Activated CD4-positive, CD25-positive, alpha-beta regulatory T cell treated with anti-CD3 and anti-CD28 coated beads, Interleukin-2, amount 50 U/mL, for 16 hours (primary cell): ENCODE measurements at places on chromosomes 2 and 18.
A peak's percentile ranks its signal among the peaks of the same experiment; 100 is the strongest.

- no peak for DNase-seq
These were observed 423.6 kb downstream of the PTH2R start for GRCh38 chr2:208830203-208830602.

- no peak for DNase-seq
These were observed 18.4 kb downstream of the L3MBTL4 start for GRCh38 chr18:6396276-6396675.

GRCh38 chr2:160411167-160411566 lies 82.4 kb downstream of the RBMS1 start:
- DNase-seq, result no peak

GRCh38 chr2:109510136-109511028 lies 103.4 kb downstream of the SEPTIN10 start:
- peak; percentile 45 for DNase-seq

GRCh38 chr2:190781604-190782198 lies 98.9 kb upstream of the GLS start:
- peak; percentile 18 for DNase-seq

DNA sequence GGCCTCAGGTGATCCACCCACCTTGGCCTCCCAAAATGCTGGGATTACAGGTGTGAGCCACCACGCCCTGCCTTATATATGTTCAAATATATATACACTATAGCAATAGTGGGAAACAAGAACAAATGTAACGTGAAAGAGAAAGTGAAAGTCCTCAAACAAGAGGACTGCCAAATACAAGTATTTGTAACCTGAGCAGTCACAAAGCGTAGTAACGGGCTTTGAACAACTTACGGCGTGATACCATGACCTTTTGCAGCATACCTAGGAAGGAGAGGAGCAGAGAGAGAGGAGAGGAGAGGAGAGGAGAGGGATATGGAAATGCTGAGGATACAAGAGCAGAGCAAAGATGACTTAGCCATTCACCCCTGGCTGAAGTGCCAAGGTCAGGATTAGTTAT lies 113.8 kb upstream of the RGPD4 start:
- DNase-seq, result no peak

DNA sequence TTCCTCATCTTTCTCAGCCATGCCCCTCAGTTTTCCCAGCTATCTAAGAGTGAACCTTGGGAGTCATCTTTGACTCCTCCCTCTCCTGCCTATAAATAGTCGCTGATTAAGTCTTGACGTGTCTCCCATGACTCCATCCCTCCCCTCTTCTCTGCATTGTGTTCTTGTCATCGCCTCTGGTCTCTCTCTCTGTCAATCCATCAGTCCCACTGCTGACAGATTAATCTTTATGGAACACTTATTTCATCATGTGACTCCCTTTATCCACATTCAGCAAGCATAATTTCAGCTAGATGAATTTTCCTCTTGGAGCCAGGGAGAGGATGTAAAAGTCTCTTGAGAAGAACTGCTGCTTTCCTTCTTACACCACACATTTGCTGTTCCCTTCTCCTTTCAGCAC lies 9.4 kb downstream of the ADAM23 start:
- no peak for DNase-seq

DNA sequence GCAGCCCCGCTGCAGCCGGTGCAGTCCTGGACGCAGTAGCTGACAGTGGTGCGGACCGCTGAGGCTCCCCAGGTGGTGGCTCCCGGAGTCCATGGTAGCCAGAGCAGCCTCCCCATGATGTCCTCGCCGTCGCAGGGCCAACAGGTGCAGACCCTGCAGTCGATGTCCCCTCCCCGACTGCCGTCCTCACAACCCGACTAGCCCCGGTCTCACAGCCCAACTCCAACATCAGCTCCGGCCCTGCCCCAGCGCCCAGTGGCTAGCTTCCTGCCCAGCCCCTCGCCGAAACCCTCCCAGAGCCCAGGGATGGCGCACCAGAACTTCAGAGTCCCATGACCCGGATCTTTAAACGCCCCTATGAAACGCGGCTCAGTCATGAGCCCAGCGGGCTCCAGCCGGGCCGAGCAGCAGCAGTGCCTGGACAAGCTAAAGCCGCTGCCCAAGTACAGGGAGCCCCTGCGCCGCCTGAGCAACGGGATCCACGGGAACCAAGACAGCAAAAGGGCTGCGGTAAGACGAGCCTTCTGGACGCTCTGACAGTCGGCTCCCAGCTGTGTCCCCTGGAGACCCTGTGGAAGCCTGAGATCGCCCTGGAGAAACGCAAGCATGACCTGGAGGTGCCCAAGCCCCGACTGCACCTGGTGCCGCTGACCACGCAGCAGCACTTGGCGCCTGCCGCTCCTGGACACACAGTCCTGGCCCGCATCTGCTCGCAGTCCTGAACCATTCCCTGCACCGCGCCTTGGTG lies 53.8 kb upstream of the TUBA3E start:
- no peak for DNase-seq

DNA sequence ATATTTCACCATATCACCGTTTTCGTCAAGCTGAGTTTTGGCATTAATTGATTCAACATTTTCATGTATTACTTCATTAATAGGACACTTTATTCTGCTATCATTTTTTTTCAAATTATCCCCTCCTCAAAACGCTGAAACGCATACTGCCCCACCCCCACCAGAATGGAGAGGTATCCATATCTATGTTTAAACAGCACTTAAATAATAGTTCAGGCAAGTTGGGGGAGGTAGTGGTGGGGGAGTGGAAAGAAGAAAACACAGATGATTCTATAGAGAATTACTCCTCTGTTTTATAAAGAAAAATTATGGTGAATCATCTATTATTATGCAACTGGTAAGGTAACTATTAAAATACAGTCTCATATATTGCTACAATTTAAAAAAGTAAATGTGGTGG lies 314.4 kb upstream of the ZEB2 start:
- no peak for DNase-seq

GRCh38 chr2:20455076-20455587 lies 8.3 kb downstream of the RHOB start:
- DNase-seq, result no peak

DNA sequence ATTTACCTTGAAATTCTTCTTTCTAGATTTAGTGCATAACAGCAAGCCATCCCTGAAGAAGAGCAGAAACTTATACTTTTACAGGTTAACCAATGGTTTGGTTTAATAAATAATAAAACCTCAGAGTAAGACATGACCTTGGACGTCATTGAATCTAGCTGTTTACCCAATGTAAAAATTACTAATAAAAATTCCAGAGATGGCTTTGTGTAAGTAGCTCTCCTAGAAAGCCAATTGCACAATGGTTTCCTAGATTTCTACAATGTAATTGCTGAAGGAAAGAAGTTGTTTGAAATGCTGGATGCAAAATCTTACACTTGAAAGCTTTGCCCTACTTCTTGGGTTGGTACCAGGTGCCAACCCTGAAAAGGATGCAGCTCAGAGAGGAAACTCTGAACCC lies 1.5 kb downstream of the XDH start:
- DNase-seq, result no peak

GRCh38 chr2:216793386-216793785 lies 66.5 kb downstream of the TNP1 start:
- no peak for DNase-seq

DNA sequence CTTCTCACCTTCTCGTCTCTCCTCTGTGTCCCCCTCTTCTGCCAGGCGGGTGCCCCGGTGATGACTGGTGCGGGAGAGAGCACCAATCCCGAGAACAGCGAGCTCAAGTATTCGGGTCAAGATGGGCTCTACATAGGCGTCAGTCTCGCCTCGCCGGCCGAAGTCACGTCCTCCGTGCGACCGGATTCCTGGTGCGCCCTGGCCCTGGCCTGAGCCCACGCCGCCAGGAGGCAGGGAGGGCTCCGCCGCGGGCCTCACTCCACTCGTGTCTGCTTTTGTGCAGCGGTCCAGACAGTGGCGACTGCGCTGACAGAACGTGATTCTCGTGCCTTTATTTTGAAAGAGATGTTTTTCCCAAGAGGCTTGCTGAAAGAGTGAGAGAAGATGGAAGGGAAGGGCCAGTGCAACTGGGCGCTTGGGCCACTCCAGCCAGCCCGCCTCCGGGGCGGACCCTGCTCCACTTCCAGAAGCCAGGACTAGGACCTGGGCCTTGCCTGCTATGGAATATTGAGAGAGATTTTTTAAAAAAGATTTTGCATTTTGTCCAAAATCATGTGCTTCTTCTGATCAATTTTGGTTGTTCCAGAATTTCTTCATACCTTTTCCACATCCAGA lies 31.3 kb downstream of the GATA6 start:
- DNase-seq, result no peak

GRCh38 chr2:177617849-177618248 lies 225.3 kb downstream of the AGPS start:
- no peak for DNase-seq

- DNase-seq, result no peak
These were observed 87.8 kb downstream of the PDE11A start for GRCh38 chr2:177984749-177985148.

DNA sequence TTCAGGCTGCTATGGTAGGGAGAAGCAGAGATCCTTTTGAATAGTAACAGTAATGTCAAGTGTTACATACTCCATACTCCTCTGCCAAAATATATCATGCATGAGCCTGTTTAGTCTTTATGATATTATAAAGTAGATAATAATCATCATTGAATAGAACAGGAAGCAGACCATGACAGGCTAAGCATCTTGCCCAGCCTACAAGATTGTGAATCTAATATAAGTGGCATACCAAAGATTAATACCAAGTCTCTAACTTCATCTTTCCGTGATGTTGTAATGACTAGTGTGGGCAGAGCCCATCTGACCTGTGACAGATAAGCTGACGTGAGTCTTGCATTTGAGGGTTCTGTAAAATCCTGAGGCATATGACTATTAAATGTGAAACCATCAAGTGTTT lies 13.1 kb downstream of the NDUFB3 start:
- DNase-seq, result no peak

GRCh38 chr2:184683911-184684310 lies 85.6 kb downstream of the ZNF804A start:
- no peak for DNase-seq

DNA sequence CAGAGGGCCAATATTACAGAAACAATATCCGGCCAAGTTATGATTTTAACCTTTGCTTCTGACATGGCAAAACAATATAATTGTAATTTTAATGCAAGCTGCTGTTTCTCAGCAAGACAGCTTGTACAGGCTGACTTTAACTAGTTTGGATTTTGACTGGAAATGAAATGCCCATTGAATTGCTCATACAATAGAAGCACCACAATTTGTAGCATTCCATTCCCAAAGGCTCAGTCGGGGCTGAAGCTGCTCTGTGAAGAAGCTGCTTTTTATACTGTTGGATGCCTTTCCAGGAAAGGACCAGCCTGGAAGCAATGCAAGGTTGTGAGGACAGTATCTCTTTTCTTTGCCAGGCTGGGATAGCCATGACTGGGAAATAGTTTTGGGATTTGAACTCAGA lies 677.0 kb upstream of the FANCL start:
- DNase-seq, result no peak

- DNase-seq, result no peak
These were observed 4.9 kb upstream of the NEUROD1 start for GRCh38 chr2:181685150-181685688.

- no peak for DNase-seq
These were observed 132.7 kb downstream of the DIS3L2 start for GRCh38 chr2:232094201-232094600.

DNA sequence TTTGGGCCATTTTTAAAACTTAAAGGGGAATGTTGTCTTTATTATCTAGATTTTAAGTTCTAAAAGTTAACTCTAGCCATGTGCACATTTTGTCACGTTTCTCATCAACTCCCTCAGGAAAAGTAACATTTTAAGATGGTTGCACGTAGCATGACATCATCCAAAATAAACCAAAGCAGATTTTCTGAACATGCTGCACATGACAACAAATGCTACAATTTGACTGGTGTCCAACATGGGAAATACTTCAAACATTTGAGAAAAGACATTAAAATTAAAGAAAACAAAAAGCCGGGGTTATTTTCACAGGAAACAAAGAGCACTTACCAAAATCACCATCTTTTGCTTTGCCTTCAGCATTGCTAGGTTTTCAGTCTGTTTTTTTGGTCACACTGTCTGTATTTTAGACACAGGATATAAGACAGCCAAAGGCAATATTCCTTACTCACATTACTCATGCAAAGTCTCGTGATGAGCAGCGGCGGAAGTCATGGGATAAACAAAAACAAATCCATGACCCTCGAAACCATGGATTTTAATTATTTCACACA lies 51.3 kb upstream of the RND3 start:
- DNase-seq, result no peak

GRCh38 chr2:177164584-177165052 lies 48.0 kb upstream of the HNRNPA3 start:
- peak; percentile 71 for DNase-seq

- DNase-seq, result no peak
These were observed 59.2 kb downstream of the PARD6G start for GRCh38 chr18:80187956-80188642.

DNA sequence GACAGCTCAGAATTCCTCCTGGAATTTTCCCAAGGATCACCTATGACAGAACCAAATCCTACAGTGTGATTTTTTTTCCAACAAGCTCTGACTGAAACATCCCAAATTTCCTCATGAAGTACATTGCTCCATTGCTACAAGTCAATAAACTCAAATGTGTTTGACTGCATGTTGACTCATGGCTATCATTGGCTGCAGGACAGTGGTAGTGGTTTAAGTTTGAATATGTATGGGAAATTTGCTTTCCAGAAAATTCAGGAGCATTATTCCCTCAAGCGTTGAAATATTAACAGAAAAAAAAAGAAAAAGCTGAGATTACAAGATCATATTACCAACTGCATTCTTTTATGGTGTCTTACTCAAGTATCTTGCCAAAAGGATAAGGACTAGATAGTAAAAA lies 402.8 kb upstream of the DSEL start:
- DNase-seq, result no peak

GRCh38 chr2:195482010-195482409 lies 175.0 kb upstream of the SLC39A10 start:
- no peak for DNase-seq

GRCh38 chr2:197208841-197209240 lies 101.7 kb downstream of the ANKRD44 start:
- no peak for DNase-seq

DNA sequence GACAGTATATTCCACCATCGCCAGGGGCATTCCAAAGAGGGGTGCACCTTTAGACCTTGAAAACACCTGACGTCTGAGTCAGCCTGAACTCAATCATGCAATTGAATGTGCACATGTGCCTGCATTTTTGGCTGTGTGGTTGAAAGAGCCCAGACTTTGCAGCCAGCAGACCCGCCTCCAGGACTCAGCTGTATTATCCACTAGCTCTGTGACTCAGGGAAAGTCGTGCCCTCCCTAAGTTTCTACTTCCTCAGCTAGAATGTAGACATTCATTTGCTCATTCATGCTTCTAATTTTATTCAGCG lies 94.2 kb downstream of the LRRC30 start:
- DNase-seq, result no peak

GRCh38 chr18:48136051-48136826 lies 205.8 kb upstream of the SMAD2 start:
- DNase-seq, result no peak

- no peak for DNase-seq
These were observed 303.2 kb downstream of the MYCN start for GRCh38 chr2:16243411-16243996.

DNA sequence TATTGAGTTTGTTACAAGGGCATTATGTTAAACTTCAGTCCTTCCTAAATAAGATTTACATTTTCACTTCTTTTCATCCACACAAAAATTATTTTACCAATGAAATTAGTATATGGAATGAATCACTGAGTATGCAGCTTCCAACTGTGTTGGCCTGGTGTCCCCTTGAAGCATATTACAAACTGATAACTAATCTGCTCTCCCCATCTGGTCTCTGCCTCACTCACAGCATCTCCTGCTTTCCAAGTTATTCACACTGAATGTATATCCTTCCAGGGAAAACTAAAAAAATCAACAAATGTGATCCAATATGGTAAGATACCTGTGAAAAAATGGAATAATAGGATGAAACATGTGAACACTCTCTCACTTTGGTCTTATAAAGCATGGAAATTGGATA lies 90.0 kb upstream of the NYAP2 start:
- DNase-seq, result no peak
